ENCODE measurements at places on chromosomes 4 and X. TPM values are rescaled to one million over a fixed set of nuclear protein-coding genes. Genes with fewer than 3 reads are reported as not detected.
A peak's percentile ranks its signal among the peaks of the same experiment; 100 is the strongest.

GRCh38 chr4:75630174-75630936 is at the start of gene CDKL2:
Gene CDKL2 (minus strand): TSS chr4:75630528. CDS start chr4:75625988, 4,540 bp downstream.
- DNase-seq: no peak

DNA sequence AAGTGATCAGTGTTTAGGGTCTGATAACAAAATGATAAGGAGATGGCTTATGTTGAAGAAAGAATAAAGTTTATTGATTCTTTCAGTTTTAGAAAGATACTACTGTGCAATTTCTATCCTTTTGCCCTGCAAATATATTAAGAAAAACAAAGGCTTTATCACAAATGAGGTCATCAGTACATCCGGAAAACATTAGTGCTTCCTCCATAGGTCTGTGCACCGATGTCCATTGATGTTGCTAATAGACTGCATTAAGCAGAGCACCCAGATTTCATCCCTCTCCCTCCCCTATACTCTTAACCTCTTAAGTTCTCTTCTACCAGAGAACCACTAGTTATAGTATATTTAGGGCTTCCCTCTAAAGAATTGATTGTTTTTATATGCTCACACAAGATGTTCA is 53.7 kb upstream of the HHIP start:
- DNase-seq: no peak

DNA sequence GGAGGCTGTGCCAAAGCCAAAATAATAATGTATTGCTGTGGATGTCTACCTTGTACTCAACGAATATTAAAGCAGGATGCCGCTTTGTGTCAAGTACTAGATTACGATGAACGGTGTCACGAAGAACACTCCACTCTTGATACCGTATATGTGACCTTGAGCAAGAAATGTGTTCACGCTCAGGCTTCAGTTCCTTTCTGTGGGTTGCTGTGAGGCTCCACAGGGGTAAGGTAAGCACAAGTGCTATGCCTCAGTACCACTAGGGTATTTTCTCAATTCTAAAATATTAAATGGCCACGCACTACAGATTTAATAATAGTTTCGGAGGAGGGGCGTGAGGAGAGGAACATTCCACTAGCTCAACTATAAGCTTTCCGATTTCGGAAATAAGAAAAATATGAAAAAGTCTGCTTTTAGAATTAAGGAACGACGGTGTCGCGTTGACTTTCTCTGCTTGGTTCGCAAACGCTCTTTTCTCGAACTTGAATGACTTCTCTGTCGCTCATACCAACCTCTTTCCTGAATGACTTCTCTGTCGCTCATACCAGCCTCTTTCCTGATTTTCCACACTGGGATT is 607 bp upstream of the SCOC start:
- peak; percentile 1 for DNase-seq

Gene USP17L20
- not detected for total RNA-seq

DNA sequence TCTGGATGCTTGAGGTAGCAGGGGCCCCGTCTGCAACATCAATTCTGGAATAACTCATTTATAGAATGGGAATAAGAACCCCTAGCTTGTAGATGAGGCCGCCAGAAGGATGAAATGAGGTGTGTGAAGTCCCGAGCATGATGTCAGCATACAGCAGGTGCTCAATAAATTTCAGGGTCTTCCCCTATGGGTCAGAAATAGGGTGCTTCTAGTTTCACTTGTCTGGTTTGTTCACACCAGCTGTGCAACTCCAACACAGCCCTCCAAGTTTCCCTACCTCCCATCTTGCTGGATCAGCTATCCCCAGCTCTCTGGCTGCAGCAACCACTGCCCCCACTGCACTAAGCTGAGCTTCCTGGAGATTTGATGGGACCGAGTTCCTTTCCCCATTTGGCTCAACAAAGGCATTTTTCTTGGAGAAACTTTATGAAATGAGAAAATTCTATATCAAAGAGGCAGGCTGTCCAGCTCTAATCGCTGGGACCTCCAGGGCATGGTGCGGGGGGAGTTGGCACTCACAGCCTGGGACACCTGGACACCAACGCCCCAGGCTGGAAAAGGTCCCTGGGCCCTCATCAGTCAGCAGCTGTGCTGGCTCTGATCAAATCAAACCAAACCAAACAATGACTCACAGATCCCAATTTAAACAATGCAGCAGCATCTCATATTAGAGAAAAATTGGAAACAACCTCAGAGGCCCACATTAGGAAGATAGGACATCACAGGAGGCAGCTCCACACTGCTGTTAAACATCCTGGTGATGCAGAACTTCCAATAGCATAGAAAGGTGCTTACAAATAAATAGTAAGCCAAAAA is 13.3 kb downstream of the SLC2A9 start:
- no peak for DNase-seq

- DNase-seq: no peak
Measured at GRCh38 chr4:22574880-22575279, 59.0 kb upstream of the ADGRA3 start.

DNA sequence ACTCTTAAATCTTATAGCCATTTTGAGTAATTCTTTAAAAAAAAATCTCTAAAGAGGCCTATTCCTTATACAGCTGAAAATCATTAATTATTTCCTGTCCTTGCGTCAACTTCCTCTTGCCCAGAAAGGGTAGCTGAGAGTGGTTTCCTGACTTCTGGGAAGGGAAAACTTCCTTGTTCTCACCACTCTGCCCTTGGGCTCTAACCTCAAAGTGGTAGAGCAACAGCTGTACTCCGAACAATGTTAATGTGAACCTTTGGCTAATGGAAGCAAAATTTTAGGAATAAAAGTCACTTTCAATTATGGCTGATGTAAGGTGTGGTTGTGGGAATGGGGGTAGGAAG is 15.3 kb downstream of the KLHL2 start:
- DNase-seq: peak; percentile 71

Gene NOX1
- not detected for total RNA-seq

Gene NHSL2
- 21.2 TPM for total RNA-seq

Gene SSX4B
- not detected for total RNA-seq

DNA sequence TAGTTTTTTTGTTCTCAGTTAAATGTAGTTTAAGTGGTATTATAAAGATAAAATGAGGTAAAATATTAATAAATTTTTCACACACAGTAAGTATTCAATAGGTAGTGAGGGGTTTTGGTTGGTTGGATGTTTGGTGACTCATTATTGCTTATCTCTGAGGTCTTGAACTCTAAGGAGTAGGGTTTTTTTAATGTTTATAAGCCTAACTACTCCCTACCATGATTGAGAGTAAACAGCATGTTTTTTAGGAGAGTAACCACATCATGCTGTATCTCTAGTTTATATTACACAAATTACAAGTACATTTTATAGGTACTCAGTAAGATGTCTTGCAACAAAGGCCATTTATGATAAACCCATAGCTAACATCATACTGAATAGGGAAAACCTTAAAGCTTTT is 181.6 kb downstream of the MAPK10 start:
- DNase-seq: no peak

DNA sequence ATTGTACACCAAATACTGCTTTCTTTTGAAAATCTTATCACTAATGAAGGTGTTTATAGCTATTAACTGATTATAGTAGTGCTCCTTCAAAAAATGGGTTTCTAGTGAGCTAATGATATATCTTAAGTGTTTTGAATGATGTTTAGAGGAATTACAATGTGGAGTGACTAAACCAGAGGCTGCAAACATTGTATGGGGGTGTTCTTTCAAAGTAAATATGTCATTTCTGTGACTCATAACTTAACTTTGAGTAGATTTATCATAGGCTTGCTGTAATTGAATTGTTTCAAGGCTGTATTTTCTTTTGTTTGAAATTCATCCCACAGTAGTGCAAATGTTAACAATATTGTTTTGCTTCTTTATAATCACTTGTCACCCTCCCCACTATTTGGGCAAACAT is 141.6 kb downstream of the IL1RAPL2 start:
- DNase-seq: no peak

GRCh38 chr4:113684534-113685091 is 76.9 kb downstream of the CAMK2D start:
- DNase-seq: no peak

Gene TMEM144
- 3.4 TPM for total RNA-seq

Gene SRPX2
- total RNA-seq: 73.3 TPM

GRCh38 chr4:25775166-25775565 is 87.6 kb downstream of the SEL1L3 start:
- DNase-seq: no peak

DNA sequence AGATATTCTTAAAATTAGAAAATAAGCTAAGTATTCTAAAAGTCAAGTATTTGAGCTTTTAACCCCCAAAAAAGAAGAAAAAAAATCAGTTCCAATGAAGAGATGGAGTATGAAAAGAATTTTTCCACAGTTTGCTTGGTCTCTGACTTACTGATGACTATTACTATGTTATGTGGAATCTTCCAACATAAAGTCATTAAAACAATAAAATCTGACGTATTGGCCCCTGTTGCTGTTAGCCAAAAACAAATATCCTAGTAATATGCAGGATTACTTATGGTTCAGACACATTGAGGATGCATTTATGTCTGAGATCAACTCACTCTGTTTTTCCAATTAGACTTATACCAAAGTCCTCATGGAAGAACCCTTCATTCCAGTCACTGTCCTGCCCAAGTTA is 517.2 kb upstream of the ADGRL3 start:
- DNase-seq: no peak

GRCh38 chrX:130975947-130976346 is 72.9 kb upstream of the ENOX2 start:
- DNase-seq: peak; percentile 5

DNA sequence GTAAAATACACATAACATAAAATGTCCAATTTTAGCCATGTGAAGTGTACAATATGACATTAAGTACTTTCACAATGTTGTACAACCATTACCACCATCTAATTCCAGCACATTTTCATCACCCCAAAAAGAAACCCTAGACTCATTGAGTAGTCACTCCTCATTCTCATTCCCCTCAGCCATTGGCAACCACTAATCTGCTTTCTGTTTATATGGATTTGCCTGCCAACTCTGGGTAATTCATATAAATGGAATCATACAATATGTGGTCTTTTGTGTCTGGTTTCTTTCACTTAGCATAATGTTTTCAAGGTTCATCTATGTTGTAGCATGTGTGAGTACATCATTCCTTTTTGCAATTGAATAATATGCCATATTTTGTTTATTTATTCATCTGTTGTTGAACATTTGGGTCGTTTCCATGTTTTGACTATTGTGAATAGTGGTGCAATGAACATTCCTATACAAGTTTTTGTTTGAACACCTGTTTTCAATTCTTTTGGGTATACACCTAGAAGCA is 43.0 kb downstream of the EIF2S3 start:
- DNase-seq: no peak

DNA sequence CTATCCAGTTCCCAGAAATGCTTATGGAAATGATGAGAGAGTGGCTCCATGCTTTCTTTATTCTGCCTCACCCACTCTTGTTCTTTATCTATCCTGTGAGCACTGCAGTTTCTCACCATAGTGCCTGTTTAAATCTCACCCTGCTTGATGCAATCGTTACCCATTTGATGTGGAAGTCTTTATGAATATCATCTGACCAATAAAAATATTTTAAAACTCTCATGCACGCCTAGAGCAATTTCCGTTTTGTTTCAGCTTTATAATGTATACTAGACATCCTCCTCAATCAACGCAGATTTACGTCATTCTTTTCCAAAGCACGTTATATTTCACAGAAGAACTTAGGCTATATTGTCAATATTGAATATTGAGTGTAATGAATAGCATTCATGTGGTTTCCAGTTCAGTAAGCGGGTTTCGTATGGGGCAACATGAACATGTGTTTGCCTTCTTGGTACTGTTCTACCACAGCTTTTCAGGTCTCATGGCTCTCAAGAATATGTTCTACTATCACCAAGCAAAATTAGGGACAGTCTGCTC is 32.9 kb downstream of the GPM6A start:
- no peak for DNase-seq

Gene GAGE13
- total RNA-seq: not detected

- no peak for DNase-seq
Measured at GRCh38 chr4:4685810-4686795, 144.3 kb upstream of the STX18 start.

Gene DTHD1
- total RNA-seq: not detected

Data from pulmonary artery endothelial cell (primary cell).